ENCODE measurements at places on chromosomes 1 and 21.

DNA sequence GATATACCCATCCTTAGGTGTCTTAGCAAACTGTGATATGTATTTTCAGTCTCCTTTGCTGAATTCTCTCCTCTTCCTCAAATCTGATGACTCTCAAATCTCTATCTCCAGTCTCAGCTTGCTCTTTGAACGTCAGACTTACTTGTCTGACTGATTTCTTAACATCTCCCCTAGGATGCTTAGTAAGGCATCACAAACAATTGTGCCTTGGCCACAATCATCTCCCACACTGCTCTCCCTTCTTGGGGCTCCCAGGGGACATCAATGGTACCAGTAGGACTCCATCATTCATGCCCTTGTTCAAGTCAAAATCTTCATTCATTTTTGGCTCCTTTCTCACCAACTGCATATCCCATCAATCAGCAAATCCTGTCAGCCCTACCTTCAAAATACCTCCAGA is 42.0 kb downstream of the GNG12 start:
- DNase-seq: no peak

DNA sequence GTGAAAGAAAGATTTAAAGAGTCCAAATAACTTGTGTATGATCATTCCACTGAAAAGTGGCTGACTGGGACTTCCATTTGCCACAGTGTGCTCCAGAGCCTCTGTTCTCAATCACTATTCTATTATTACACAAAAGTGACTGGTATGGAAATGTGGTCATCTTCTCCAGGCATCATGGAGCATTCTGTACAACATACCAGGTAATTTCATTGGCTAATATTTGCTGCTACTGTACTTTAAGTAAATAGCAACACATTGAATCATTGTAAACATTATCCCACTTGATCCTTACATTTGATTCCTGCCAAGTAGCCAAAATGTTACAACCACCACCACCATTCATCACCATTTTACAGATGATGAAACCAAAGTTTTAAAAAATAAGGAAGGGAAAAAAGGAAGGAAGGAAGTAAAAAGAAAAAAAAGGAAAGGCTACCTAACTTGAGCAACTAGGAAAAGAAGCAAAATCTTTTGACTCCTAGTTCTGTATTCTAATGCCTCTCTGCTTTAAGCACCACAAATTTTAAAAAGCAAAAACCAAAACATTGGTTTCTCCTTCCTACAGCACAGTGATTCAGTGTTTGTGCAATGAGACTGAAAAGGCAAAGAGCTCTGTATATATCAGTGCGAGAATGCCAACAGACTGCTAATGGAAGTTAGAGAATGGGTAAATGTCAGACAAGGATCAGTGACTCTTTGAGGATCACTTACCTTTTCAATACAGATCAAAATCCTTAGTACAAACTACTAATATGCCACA is 361.4 kb upstream of the PTBP2 start:
- DNase-seq: no peak

GRCh38 chr1:233114860-233115259 is 164.4 kb downstream of the NTPCR start:
- peak; percentile 30 for DNase-seq

DNA sequence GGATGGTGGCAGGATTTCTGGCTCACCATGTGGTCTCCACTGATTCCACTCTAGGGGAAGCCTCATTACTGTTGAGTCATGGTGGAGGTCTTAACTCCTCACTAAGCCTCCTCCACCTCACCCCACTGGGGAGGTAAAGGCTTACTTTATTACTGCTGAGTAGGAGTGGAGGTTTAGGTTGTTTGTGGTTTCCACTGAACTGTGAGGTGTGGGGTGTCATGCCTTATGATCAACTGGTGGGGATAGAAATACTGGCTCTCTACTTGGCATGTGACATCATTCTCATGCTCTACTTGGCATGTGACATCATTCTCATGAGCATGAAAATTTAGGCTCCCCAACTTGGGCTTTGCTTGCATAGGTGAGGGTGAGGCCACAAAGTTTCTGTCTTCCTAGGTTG is 35.6 kb downstream of the COL6A1 start:
- no peak for DNase-seq

GRCh38 chr21:45364468-45365185 is 40.3 kb upstream of the COL18A1 start:
- no peak for DNase-seq

DNA sequence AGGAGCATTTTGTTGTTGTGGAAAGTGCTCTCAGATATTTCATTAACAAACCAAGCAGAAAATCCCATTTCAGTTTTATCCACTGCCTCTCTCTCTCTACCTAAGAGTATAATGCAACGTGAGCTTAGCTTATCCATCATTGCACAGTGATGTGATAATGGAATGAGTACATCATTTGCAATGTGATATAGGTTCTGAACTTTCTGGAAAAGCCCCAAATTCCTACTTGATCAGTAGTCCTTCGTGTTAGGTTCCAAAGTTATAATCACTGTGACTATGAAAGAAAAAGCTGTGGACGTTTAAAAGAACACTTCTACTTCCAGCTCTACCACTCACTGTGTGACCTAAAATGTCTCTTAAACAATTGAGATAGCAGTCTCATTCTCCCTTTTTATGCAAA is 76.4 kb upstream of the PRMT6 start:
- no peak for DNase-seq

DNA sequence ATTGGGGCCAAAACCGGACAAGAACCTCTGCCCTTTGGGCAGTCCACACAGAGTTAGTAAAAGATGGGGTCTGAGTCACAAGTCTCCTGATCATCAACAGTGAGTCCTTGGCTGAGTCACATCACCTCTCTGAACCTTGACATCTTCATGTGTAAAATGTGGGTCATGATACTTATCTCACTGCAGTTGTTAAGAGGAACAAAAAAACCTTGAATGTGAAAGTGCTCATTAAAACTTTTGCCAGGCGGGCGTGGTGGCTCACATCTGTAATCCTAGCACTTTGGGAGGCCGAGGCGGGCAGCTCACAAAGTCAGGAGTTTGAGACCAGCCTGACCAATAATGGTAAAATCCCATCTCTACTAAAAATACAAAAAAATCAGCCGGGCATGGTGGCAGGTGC is 15.7 kb downstream of the S100A16 start:
- DNase-seq: no peak

DNA sequence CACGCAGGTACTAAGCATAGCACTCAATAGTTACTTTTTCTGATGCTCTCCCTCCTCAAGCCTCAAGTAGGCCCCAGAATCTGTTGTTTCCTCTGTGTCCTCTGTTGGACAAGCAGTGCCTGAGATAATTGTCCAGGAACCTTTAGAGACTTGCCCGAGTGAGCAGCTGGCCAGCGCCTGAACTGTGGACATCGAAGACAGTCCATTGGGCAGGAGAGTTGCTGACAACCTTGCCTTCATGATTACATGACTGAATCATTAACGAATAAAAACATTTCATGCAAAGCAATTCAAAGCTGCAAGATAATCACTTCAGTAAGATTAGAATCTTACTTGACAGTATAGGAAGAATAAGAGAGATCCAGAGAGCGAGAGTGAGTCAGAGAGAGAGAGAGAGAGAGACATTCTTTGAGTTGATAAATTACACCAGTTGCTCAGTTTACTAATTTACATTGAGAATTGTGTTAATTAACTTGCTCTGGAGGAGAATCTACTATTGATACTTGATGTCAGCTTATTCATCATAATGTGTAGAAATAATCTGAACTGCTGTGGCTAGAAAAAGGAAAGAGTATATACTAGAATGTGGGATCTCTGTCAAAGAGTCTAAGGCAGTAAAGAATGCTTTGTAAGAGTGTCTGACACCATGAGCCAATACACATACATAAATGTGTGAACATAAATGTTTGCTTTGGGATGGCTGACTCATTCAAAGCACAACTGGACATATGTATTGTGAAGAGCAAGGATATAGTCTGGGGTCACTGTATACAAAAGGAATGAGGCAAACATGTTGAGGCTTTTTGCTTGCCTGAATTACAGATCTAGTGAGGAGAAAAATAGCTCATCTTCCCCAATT is 216.0 kb downstream of the ZNF326 start:
- DNase-seq: no peak

DNA sequence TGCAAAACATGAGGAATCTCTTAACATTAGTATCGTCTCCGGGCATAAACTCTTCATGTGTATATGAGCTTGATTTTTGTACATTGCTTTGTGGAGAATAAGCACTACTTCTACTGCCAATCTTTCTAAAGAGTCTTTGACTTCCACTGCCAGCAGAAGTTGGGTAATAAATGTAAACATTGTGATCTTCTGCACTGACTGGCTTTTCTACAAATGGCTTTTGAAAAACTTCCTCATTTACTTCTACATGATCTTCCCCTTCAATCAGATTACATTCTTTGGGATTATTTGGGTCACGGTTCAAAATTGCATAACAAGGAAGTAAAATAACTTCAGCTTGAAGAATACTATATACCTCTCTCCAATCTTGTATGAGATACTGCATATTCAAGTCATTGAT is 30.4 kb upstream of the SLC44A5 start:
- no peak for DNase-seq

DNA sequence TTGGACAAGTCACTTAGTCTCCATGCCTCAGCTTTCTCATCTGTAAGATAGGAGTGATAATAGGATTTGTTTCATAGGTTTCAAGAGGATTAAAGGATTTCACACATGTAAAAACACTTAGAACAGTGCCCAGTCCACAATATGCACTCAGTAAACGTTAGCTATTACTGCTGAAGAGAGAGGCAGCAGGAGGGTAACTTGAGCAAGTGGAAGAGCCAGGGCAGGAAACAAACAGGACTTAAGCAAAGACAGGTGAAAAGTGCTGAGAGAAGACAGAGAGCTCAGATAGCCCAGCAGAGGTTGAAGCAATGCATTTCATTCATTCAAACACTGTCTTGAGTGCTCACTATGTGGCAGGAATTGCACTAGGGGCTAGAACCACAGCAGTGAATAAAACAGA is 21.1 kb upstream of the H3-3A start:
- no peak for DNase-seq

DNA sequence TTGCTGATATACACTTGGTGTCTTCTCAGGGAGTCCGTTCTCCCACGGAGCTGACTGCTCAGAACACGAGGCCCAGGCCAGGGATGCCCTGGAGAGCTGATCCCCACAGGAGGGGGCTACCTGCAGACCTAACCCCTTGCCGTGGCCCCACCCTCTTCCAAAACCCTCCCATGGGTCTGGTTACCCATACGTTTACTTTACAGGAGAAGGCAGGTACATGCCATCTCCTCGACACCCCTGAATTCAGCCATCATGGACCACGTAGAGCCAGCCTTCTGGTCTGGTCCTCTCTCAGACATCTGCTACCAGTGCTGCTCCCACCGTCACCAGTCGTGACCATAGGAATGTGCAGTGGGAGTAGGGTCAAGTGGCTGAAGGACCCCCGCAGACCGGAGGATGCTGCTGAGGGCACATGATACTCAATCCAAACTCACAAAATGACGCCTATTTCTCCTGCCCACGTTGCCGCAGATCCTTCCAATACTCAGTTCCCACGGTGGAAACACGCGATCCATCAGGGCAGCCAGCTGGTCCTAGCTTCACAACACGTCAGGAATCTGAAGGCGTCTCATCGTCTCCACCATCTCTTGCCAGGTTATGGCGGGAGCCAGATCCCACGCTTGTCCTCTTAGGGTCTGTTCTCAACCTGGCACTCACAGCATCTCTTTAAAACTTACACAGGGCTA is 26.7 kb downstream of the PGBD5 start:
- peak; percentile 78 for DNase-seq

DNA sequence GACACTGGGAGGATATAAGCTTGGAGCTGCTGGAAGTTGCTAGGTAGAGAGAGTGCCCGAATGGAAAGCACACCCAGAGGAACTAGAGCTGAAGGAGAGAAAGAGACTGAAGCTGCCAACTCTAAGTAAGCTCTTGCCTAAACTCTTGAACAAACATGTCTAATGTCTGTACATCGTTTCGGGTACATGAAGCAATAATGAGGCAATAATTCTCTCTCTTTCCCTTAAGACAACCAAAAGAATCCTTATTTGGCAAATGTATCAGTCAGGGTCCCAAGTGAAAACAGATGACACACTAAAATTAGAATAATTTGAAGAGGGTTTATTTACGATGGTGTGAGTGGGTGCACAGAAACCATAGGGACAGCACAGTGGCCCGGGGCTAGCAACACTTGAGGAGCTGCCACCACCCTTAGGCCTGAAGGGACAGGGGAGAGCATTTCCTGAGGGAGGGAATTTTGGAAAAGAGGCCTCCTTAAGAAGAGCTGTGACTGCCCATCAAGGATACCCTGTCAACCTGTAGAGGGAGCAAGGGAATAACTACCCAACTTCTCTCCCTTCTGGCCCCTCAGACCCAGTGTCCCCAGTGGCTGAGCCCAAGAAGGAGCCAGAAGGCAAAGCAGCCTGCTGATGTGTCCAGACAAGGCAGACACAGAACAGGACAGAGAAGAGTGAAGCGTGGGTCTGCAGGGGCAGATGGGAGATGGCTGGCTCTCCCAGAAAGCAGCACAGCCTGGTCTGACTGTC is 36.1 kb upstream of the KHDRBS1 start:
- peak; percentile 26 for DNase-seq

DNA sequence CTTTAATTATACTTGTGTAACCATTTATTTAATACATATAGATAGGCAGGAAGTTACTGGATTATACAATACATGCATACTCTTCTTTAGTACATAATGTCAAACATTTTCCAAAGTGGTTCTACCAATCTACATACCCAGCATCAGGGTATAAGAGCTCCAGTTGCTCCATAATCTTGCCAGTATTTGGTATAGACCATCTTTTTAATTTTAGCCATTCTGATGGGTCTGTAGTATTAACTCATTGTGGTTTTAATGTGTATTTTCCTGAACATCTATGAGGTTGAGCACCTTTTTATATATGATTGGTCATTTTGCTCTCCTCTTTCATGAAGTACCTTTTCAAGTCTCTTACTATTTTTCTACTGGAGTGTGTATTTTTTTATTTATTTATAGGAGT is 32.1 kb downstream of the EBNA1BP2 start:
- no peak for DNase-seq

GRCh38 chr1:93750955-93751354 is 69.3 kb upstream of the BCAR3 start:
- DNase-seq: no peak

DNA sequence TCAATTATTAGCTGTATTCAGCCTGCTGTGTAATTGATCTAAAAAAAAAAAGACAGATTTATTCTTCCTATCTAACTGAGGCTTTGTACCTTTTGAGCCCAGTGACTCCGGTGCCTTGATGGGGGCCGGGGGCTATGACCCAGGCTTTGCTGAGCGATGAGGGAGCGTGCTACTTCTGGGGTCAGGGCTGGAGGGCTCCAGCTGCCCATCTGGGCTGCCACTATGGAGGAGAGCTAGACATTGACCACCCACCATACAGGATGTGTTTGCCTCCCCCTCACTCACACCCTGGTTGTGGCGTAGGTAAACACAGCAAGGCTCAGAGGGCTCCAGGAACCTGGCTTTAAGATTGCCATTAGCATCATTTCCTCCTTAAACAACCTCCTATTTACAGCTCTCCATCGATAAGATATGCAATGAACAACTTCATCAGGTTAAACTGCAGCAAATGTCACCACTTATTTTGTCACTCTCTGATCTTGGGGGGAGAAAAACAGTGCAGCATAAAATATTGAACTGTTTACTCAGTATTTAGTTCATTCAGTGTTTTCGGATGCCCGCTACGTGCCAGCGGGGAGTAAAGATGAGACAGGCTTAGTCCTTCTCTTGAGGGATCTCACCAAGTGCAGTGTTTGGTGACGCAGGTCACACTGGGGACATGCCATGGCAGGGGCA is 231.6 kb downstream of the KIF26B start:
- no peak for DNase-seq

All from Ammon's horn (tissue), 1 donor.